ENCODE measurements at places on chromosomes 3 and 15.

DNA sequence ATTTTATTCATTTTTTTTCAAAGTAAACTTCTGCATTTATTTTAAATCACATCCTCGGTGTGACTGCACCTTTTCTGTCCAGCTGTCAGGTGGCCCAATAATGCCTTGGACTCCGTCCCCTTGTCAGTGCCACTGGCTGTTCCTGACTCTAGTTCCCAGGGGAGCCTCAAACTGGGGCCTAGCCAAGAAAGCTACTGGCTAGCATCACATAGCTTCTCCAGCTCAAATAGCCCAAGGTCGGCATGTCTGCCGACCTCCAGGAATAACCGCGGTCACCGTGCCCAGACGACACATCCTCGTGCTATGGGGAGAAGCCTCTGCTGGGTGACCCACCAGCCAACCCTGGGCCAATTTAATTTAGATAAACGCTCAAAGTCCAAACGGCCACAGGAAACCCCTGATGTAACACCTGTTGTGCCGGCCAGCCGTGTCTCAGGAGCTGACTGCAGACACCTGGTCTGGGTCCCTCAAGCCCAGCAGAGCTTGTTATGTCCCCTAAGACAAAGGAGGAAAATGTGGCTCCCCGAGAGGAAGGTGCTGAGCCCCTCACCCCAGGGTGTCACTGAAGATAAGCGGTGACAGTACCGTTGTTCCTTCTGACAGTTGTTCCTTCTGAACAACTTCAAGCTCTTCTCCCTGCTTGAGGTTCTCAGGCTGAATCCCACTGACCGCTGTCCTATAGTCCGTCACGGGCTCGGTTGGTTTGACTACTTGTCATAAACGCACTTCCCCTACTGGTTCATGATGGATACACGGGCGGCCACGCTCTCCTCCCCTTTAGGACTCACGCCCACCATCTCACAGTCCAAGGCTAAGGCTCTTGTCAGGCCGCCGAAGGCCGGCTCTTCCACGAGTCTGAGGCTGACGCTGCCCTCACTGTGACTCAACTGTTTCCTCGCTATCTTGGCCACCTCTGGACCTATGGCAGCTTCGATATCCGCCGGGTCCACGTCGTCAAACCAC is 126.2 kb downstream of the KLF13 start:
- no peak for DNase-seq

GRCh38 chr3:51141573-51141972 is 243.5 kb upstream of the MANF start:
- no peak for DNase-seq

- DNase-seq = no peak
Observed at GRCh38 chr3:71090207-71090606, 493.3 kb downstream of the FOXP1 start.

DNA sequence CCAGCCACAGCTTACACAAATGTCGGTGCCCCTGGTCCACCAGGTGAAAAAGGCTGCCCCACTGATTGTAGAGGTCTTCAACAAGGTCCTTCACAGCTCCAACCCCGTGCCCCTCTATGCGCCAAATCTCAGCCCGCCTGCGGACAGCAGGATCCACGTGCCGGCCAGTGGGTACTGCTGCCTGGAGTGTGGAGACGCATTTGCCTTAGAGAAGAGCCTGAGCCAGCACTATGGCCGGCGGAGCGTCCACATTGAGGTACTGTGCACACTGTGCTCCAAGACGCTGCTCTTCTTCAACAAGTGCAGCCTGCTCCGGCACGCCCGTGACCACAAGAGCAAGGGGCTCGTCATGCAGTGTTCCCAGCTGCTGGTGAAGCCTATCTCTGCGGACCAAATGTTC is 32.9 kb upstream of the ALPK3 start:
- no peak for DNase-seq

- DNase-seq = no peak
Observed at GRCh38 chr3:11616551-11616950, 27.2 kb downstream of the VGLL4 start.

- DNase-seq = no peak
Observed at GRCh38 chr3:138219255-138219654, 32.2 kb downstream of the ARMC8 start.

Measured in ecto neural progenitor cell (in vitro differentiated cells).